Inflammatory macrophage treated with lipopolysaccharide for 1 hour (primary cell): ENCODE measurements at places on chromosomes 6 and 20.
A peak's percentile ranks its signal among the peaks of the same experiment; 100 is the strongest.

GRCh38 chr6:116369540-116369939, 1.2 kb upstream of the DSE start:
- peak; percentile 29 for DNase-seq

- no peak for DNase-seq
Observed at GRCh38 chr6:129607581-129608186, 102.3 kb downstream of the ARHGAP18 start.

DNA sequence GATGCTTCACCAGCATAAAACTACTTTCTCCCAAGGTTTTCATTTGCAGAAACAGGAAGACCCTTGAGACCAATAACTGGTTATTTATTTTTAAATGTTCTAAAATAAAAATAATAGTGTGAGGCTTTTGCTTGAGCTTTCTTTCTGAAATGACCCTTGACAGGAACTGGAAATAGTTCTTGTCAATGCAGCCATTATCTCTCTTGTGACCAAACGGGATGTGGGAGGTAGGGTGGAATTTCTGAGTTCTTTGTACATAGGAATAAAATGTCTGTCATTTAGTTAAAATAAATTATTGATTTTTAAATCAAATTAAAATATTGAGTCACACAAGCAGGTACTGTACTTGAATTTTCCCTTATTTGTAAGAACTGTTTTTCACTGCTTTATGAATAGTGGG, 110.2 kb upstream of the CCN2 start:
- DNase-seq, result no peak

DNA sequence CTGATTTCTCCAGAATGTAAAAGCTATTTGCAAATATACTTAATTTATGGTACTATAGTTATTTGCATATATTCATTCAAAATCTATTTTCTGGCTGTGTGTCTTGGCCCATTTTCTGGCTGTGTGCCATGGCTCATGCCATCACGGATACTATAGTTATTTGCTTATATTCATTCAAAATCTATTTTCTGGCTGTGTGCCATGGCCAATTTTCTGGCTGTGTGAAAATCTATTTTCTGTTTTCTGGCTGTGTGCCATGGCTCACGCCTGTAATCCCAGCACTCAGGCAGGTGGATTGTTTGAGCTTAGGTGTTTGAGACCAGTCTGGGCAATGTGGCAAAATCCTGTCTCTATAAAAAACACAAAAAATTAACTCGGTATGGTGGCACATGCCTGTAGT, 28.9 kb upstream of the RIPK1 start:
- DNase-seq, result no peak

GRCh38 chr6:27544612-27545260, 71.8 kb upstream of the ZNF184 start:
- no peak for DNase-seq

DNA sequence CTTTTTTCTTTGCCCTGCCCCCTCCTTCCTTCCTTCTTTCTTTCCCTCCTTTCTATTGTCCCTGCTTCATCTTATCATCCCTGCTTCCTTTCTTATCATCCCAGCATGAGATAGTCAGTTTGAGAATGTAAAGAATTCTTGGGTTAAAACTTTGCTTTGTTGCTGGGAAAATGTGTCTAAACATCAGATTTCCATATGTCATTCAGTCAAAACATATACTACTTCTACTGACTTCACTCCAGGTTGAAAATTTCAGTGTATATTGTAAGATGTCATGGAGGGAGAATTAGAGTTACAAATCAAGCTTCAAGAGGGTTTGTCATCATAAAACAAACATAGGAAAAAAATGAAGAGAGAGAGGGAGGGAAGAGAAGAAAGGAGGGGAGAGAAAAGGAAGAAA, 358.4 kb upstream of the SOX4 start:
- DNase-seq, result no peak

DNA sequence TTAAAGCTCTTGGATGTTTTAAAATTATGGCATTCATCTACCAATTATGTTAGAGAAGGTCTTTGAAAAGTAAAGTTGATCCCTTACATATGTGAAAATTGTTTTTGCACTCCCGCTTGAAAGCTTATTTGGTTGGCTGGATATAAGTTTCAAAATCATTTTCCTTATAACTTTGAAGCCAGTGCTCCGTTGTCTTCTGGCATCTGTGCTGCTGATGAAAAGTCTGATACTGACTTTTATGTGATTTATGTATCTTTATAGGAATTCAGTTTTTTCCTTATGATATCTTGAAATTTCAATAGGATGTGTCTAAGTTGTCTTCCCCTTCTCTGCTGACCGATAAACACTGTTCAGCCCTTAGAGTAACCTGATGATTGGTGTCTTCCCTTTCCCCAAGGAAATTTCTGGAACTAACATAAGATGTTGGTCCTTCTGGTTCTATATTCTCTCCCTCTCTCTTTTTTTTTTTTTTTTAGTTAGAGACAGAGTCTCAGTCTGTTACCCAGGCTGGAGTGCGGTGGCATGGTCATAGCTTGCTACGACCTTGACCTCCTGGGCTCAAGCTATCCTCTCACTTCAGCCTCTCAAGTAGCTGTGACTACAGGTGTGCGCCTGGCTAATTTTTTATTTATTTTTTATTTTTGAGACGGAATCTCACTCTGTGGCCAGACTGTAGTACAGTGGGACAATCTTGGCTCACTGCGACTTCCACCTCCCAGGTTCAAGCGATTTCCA, 12.7 kb downstream of the PANK2 start:
- DNase-seq, result no peak

GRCh38 chr20:33053291-33054106, at the start of gene BPIFB3:
Gene BPIFB3 (plus strand): TSS chr20:33053903. CDS start chr20:33055436, 1,533 bp downstream.
- DNase-seq, result no peak

DNA sequence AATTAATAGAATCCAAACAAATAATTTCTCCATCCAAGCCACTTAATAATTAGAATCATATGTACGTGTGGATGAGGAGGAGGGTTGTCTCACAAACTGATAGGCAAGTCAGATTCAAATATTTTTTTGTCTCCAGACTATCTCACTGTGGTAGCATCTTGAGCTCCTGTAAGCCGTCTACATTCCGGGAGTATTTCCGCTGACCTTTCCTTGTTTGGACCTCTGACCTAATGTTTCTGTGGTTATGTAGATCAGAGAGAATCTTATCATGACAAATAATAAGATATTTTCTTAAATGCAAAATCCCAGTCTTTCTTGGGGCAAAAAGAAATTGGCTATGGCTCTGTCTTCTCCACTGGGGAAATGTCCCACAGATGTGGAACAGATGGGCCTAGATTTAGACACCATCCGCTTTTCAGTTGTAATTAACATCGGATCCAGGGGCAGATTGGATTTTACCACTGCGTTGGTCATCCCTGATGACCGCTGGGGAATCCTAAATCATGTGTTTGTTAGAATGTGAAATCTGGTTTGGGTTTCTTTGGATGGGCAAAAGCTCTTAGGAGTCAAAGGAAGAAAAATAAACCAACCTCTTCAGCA, 197.1 kb upstream of the RIN2 start:
- DNase-seq, result no peak

- no peak for DNase-seq
Observed at GRCh38 chr6:110338820-110339470, 19.2 kb downstream of the METTL24 start.

DNA sequence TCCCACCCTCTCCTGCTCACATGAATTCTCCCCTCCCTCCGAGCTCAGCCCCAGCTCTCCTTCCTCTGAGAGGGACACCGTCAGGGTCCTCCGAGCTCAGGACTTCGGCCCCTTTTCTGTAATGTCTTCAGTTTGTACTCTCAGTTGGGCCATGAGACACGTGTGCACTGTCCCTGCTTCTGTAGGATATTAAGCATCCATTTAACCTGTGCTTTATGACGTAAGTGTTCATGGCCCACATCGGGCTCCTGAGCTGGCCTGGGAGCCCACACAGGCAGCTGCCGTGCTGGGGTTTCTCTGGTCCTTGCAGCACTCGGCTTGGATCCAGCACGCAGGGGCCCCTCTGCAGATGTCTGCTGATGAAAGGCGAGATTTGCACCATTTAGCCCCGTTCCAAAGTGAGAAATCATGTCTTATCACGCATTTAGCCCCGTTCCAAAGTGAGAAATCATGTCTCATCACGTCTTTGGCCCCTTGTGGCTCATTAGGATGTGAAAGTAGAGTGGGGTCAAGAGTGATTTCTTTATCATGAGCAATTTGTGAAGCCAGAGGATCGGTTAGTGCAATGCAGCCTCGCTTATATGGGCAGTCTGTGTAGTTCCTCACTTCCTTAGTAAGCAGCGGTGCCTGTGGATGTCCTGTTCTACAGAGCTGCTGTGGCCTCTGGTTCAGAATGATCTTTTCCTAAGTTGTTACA, 25.3 kb downstream of the DUSP22 start:
- no peak for DNase-seq

GRCh38 chr20:47735412-47736400, 49.6 kb downstream of the SULF2 start:
- DNase-seq, result peak; percentile 95

DNA sequence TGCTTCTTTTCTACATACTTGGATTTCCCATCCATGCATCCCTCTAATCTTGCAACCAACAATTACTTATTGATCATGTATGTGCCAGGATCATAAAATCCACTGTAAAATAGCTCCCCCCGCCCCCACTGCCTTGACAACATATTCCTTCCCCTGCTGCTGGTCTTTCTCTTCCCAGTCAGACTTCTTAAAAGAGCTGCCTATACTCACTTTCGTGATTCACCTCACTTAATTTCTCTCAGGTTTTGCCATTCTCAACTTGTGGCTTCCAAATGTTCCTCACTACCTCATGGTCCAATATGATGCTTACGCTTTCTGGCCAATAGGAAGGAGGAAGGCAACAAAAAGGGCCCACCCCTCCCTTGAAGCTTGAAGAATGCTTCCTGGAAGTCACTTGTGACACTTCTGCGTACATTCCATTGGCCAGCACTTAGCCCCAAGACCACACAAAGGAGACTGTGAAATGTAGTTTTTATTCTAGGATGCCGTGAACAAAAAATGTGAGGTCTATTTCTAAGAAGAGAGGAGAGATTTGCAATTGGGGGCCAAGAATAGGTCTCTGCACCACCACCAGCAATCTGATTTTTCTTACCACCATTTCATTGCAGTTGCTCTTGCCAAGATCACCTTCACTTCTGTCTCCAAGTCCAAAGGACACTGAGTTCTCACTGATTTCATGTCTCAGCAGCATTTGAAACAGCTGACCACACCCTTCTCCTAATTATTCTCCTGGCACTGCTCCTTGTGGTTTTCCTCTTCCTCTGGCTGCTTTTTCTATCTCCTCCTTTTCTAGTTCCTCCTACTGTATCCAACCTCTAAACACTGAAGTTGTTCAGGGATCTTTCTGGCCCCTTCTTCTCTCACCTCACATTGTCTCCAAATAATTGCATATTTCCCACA, 30.8 kb downstream of the CD164 start:
- peak; percentile 34 for DNase-seq

DNA sequence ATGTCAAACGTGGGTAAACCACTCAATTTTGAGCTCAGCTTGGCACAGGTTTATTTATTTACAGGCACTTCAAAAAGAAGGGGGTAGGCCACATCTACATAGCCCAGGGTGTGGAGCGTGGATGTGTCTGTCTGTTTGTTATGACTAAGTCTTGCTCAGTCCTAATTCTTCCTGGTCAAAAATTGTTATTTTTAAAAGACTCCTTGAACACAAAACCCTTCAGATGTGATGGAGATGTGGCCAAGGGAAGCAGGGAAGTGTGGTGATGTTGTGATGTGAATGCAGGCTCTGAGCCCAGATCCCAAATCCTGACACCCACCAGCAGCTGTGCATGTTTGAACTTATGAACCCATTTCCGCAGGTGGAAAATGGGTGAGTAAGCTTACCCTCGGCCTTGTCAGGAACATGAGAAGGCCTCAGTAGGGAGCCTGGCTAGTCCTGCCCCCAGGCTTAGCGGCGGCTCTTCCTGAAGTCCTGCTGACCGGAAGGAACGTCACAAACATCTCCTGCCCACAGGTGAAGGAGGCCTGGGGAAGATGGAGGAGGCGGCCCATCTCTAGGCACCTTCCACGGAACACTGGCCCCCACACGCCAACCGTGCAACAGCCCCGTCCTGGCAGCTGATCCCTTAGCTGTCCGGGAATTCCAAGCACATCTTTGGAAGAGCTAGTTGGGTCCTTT, 119.7 kb downstream of the MYLK4 start:
- DNase-seq, result no peak

DNA sequence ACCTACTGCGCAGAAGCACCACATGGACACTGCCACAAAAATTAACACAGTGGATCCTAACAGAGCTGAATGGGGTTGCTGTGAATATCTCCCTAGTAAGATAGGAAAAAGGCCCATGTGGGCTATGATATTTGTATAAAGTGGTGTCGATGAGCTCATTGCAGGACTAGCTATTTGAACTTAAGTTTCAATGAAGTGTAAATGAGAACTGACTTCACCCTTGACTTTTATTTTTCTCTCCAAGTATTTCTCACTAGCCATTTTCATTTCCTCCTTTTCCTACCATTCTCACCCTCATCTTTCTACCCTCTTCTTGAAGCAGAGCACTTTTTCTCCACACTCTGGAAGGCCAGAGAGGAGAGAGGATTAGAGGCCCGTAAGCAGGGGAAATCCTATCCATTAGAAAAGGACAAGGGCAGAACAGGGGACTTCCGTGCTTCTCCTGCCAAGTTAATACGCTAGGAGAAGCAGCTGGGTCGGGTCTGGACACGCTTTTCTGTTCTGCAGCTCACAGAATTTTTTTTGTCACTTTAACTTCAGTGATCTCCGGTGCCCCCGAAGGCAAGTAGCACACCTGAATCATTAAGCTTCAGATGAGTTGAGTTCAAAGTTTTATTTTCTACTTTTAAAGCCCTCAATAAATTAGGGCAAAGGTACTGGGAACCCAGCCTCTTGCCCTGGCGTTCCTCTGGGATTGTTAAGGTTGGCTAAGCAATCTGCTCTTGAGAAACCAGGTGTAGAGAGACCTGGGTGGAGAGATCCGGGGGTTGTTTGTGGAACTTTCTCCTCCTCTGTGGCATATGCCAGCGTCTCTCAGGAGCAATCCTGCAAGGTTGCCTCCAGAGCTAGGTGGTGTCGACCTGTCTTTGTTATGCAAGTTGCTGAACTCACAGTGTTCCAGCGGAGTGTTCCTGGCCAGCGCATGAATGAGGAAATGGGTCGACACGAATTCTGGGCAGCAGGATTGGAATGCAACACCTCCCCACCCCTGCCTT, 56.2 kb upstream of the ARID1B start:
- peak; percentile 25 for DNase-seq

GRCh38 chr6:4129446-4129845, 5.9 kb downstream of the ECI2 start:
- DNase-seq, result no peak

DNA sequence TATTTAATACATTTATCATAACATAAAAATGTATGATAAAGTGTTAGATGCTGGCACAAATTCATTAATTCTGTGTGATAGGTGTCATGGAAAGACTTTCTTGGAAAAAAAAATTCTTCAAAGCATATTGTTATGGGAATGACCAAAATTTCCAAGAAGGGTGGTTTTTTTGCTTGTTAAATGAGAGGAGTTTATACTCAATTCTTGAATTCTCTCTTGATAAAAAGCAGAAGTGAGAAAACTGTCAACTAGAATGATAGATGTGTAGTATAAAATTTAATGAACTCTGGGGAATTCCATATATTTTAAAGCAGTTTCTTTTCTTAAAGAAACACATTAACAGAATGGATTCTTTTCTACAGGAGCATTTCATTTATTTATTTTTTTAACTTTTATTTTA, 62.0 kb upstream of the SNAP91 start:
- DNase-seq, result no peak

GRCh38 chr6:113664909-113665308, 192.2 kb upstream of the MARCKS start:
- DNase-seq, result no peak
